ENCODE measurements at places on chromosomes 5 and 9.
A peak's percentile ranks its signal among the peaks of the same experiment; 100 is the strongest.

DNA sequence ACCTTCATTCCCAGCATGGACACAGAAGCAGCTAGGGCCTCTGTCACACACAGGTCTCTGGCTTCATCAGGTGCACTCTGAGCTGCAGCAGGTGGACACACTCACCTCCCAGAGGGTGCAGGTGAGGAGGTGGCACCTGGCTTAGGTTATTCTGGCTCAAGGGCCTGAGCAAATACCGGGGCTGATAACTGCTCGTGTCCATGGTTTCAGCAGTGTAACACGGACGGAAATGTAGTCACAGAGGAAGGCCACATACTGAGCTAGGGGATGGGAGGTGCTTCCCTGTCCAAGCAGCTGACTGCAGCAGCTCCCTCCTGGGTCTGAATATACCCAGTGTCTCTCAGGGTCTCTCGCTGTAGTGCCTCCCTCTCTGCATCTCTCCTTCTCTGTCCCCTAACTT lies 5.7 kb downstream of the PHF2 start:
- DNase-seq: peak; percentile 49

DNA sequence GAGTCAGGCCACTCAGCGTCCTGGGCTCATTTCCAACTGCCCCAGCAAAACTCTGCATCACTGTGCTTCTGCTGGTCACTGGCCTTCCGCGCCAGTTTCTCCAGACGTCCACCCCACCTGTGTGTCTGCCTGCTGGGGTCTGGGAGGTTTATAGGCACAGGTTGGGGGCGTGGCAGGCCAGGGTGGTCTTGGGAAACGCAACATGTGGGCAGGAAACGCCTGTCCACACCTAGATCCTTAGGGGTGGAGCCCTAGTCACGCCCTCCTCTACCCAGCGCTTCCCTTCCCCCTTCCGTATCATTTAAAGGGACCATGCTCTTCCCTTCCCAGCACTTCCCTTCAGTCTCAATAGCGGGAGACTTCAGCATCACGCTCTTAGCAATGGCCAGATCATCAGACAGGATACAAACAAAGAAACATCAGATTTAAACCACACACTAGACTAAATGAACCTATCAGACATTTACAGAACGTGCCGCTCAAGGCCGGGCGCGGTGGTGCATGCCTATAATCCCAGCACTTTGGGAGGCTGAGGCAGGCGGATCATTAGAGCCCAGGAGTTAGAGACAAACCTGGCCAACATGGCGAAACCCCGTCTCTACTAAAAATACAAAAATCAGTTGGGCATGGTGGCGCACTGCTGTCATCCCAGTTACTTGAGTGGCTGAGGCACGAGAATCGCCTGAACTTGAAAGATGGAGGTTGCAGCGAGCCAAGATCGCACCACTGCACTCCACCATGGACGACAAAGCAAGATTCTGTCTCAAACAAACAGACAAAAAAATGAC lies 11.8 kb upstream of the BTNL9 start:
- DNase-seq: no peak

DNA sequence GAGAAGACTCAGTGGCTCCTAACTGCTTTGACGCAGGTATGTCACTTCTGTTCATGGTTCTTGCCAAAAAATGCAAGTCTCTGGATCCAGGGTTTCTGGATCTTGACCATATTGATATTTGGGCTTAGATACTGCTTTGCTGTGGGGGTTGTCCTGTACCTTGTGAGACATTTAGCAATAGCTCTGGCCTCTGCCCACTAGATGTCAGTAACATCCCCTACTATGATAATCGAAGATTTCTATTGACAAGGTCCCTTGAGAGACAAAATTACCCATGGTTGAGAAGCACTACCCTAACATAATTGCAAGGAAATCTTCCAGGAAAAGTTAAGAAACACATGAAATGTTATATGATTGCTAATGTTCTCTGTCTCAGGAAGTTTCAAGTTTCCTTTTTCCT lies 285.4 kb downstream of the TMEM232 start:
- no peak for DNase-seq

- DNase-seq: no peak
Measured at GRCh38 chr5:174424219-174425053, 299.9 kb upstream of the MSX2 start.

DNA sequence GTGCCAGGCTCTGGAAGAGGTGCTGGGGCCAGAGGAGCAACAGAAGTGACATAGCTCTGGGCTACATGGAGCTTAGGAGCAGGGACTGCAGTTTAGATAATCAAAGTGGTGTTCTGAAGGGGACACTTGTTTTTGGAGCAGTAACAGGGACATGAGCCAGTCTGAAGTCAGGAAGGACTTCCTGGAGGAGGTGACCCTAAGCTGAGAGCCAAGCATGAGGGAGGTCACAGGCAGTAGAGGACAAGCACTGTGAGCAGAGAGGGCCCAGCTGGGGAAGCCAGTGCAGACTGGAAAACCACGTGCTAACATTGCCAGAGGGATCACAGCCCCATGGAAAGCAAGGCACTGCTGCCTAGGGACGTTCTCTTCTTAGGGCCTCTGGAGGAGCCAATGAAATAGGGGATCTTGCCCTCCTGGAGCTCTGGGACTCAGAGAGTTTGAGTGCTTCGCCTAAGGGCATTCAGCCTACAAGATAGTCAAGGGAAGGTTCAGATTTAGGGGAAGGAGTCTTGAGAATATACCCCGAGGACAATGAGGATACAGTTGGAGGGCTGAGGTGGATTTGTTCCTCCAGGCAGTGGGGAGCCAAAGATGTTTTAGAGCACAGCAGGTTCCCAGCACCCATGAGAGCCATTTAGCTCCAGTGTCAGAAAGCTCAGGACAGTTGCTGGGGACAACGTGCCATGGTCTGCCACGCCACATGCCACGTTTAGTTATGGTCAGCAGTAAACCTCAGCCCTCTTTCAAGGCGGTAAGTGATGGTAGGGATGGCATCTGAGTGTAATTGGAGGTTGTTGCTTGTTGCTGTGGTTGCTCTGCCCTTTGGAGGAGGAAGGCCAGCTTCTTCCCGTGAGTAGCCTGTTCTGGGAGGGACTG lies 40.5 kb upstream of the SH3PXD2B start:
- peak; percentile 21 for DNase-seq

- no peak for DNase-seq
Measured at GRCh38 chr5:109917154-109917546, 227.4 kb downstream of the MAN2A1 start.

GRCh38 chr9:86637515-86637914 lies 283.3 kb upstream of the TUT7 start:
- DNase-seq: no peak

- no peak for DNase-seq
Measured at GRCh38 chr5:10275460-10275859, 25.4 kb downstream of the CCT5 start.

DNA sequence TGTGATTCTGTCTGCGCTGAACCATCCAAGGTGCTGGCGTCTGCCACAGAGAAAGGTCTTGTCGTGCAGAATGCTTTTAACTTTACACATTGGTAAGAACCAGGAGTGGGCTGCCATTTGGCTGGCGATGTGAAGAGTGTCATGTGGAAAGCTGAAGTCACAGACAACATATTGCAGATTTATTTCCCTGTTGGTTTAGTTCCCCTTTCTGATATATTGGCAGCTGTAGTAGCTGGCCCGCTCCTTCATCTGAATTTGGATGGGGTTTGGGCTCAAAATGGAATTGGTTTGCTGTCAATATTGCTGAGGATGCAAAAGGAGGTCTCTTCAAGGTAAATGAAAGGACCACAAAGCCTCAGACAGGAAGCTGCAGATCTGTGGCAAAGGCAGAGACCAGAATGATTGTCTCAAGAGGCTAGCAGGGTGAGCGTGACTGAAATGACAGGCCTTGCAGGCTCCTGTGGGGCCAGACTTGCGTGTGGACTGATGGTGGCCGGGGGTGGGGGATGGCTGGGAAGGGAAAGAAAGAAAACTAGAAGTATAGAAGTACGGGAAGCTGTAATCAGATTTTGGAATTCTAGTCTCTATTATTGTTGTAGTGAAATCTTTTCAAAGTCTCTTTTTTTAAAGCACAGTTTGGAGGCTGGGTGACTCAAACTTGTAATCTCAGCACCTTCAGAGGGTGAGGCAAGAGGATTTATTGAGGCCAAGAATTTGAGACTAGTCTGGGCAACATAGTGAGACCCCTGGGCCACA lies 25.1 kb upstream of the CD180 start:
- DNase-seq: no peak

DNA sequence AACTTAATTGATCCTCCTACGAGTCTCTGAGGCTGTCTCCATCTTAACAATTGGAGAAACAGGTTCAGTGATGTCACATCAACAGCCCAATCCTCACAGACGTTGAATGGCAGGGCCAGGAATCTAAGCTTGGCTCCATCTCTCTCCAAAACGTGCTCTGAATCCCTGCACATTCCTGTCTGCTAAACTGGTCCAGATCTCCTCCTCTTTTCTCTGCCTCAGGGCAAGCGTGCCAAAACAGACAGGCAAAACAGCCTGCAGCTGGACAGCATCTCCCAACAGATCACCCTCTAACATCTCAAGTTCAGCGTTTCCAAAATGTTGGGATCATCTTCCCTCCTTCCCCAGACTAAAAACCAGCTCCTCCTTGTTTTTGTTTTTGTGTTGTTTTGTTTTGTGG lies 6.6 kb downstream of the FBP1 start:
- no peak for DNase-seq

GRCh38 chr9:114017741-114018715 lies 60.1 kb downstream of the AMBP start:
- DNase-seq: peak; percentile 25

DNA sequence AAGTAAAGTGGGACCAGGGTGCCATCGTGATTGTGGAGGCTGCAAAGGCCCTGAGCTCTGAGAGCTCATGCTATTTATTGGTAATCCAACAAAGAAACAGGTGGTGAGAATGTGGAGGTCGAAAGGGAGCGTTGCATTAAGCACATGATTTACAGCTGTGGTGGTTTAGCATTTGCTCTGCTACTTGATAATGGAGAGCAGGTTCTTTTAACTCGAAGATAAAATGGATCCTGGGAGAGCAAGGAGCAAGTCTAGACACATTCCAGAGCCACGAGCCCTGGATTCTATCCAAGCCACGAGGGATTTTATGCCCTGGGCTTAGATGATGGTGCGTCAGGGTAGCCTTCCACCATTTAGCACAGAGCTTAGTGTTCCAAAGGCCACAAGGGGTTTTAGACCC lies 1710.1 kb upstream of the CDH9 start:
- DNase-seq: no peak

DNA sequence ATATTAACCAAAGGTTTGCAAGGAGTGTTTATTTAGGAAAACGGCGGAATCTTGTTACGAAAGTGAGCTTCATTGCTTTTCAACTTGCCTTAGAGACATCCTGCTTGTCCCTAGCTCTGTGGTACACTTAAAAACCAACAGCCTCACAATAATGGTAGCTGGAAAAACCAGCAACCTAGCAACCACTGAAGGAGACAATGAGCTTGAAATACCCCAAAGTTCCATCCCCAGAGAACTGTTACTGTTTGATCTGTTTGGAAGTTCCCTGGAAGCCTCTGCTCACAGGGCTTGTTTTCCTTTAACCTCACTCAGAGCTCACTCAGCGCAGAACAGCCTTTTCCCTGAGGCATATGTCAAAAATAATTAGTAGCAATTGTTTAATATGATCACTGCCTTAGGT lies 43.2 kb downstream of the SH3TC2 start:
- no peak for DNase-seq

- no peak for DNase-seq
Measured at GRCh38 chr5:111147502-111147901, 55.4 kb downstream of the WDR36 start.

GRCh38 chr9:34049630-34050384 lies 1.1 kb upstream of the UBAP2 start:
- no peak for DNase-seq

DNA sequence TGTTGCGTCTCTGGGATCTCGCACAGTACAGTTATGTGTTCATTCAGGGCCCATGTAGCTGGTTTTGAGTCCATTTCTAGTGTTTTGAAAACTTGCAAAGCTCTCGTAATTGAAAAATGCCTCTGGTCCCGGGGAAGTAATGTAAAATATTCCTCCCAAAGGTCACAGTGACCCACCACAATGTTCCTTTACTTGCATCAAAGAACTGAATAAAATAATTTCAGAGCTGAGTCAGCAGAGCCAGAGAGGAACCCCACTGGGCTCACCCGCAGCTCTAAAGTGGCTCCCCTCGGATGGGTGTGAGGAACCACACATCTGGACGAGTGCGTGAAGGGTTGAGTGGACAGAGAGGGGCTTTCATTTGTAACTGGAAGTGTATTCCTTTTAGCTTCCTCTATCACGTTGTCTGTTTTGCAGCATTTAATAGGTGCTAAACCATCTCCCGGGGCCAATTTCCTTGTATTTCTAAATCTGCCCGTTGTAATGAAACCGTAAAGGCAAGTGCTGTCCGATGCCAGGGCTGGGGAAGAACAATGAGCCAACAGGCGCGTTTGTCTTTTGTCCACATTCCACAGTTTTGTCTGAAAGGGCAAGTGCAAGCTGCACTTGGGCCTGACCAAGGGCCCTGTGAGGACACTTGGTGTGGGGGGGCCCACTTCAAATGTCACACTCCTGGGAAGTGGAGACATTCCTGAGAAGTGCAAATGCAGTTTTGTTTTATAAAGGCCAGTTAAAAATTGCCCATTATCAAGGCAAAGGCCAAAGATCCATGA lies 29.9 kb downstream of the COL5A1 start:
- DNase-seq: no peak

GRCh38 chr9:124008694-124009530 lies 2.7 kb upstream of the LHX2 start:
- DNase-seq: no peak

- no peak for DNase-seq
Measured at GRCh38 chr5:14595189-14595588, 13.6 kb downstream of the OTULINL start.

GRCh38 chr9:114031948-114032840 lies 45.9 kb downstream of the AMBP start:
- peak; percentile 35 for DNase-seq

DNA sequence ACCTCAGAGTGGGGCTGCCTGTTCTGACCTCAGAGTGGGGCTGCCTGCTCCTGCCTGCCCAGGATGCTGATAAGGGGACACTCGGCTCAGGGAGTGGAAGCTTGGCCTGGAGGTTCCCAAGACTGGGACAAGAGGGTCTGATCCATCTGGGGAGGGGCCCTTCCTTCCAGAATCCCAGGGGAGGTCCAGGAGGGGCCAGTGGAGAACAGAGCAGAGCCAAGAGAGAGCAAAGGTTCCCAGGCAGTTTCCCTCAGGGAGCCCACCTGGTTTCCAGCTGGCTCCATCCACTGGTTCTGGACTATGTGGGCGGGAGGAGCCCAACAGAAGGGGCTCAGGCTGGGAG lies 49.1 kb upstream of the RNU6ATAC start:
- DNase-seq: peak; percentile 48

- no peak for DNase-seq
Measured at GRCh38 chr5:2291146-2291840, 408.6 kb upstream of the IRX4 start.

Measured in suprapubic skin (tissue), 4 donors.